Prostate gland (tissue), 2 donors: ENCODE measurements at places on chromosomes 7 and 10. TPM values are rescaled to one million over a fixed set of nuclear protein-coding genes. Genes with fewer than 3 reads are reported as not detected.
A peak's percentile ranks its signal among the peaks of the same experiment; 100 is the strongest.

- H3K4me3 ChIP-seq, result no peak overlapping the region
- H3K27ac ChIP-seq, result peak overlapping the region; percentile 48
- no peaks in the 10 kb centered on the region for H3K36me3 ChIP-seq
- peaks cover 4% of the 10 kb centered on the region for H3K4me1 ChIP-seq
- DNase-seq, result no peak
Measured at GRCh38 chr10:34809796-34810195, 5.3 kb downstream of the PARD3 start.

DNA sequence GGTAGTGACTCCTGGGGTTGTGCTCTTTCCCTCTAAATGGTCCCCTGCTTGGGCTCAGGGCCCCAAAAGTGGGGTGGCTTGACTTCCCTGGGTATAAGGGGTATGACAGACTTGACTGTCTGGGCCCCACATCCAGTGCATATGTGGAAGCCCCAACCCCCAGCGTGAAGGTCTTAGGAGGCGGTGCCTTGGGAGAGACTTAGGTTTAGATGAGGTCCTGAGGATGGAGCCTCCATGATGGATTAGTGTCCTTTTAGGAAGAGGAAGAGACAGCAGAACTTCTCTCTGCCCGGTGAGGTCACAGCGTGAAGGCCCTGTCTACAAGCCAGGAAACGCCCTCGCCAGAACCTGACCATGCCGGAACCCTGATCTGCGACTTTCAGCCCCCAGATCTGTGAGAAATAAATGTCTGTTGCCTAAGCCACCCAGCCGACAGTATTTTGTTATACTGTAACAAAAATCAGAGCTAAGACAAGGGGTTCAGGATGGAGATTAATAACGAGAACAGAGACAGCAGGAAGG, 23.8 kb downstream of the PODXL start:
- H3K27me3 ChIP-seq, result no peaks in the 10 kb centered on the region
- DNase-seq, result no peak
- no peak overlapping the region for H3K4me3 ChIP-seq
- no peaks in the 10 kb centered on the region for H3K36me3 ChIP-seq
- no peak overlapping the region for H3K27ac ChIP-seq

The CAMK2B gene
- 16.9 TPM for total RNA-seq

DNA sequence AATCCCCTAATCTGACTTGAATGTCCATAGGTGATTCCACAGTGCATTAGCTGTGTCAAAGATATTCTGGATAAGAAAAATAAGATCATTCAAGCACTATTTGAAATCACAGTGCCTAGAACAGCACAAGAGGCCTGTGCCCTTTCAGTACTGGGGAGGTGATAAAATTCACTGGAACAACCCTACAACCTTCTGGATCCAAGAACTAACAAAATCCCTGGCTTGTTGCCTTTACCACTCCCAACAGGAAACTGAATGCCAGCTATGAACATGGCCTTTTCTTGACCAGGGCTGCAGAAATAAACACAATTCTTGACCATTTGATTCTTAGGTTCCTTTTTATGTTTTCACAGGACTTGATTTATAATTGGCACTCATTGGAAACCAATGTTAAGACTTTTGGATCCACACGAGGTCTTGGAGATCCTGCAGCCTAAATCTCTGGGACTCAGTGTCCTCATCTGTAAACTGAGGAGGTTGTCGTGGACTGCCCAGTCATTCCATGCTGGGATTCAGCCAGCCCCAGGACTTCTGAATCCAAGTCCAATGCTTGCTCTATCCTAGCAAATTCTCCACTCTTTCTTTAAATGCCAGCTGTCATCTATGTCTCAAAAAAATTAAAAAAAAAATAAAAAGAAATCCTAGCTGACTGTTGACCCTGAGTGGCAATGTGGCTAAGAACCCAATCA, 624.7 kb downstream of the KCNMA1 start:
- H3K27ac ChIP-seq, result no peak overlapping the region
- no peaks in the 10 kb centered on the region for H3K27me3 ChIP-seq
- DNase-seq, result no peak
- H3K4me3 ChIP-seq, result no peak overlapping the region
- H3K4me1 ChIP-seq, result no peaks in the 10 kb centered on the region

The CCDC3 gene
- 41.8 TPM for total RNA-seq

The OPTN gene
- 69.9 TPM for total RNA-seq

The CCDC146 gene
- 16.5 TPM for total RNA-seq

DNA sequence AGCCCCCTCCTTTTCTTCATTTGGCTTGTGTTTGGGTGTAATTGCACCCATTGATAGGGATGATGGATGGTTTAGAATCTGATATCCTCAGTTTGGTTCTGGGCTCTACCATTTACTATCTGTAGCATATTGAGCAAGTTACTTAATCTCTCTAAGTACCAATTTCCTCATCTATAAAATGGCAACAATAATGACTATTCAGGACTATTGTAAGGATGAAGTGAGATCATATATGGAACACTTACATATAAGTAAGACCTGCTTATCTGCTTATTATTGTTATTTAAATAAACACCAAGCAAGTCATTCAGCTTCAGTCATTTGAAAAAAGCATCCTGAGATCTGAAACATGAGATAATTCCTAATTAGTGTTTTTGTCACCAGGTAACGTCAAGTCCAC, 127.0 kb downstream of the SEC23IP start:
- H3K4me3 ChIP-seq, result no peak overlapping the region
- H3K27me3 ChIP-seq, result no peaks in the 10 kb centered on the region
- H3K4me1 ChIP-seq, result no peaks in the 10 kb centered on the region

DNA sequence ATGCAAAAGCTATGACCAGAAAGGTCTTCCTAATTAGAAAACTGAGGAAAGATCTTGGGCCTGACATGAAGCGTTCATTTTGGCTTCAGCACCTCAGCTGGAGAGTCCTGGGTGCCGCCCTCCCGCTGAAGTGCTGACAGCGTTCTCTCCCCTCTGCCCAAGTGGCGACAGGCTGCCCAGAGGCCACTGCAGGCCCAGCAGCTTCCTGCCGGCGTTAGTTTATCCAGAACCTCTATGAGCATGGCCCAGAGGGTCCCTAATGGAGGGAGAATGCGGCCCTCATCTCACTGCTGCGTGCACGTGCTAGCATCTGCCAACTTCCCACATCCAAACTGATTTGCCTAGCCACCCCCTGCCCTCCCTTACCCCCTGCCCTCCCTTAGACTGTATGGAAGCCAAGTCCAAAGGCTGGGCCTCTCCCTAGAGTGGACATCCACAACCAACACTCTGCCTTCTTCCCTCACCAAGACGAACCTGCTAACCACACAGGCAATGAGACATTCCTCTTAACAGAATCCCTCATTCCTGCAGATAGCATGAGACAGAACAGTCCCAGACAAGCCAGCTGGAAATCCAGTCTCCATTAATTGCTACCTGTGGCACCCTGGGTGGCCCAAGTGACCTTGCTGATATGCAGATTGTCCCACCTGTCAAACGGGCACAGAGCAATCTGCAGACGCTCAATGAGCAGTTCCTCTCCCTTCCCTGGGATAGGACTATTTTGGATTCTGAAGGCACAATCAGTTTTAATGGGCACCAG, 108.4 kb downstream of the C10orf90 start:
- no peak overlapping the region for H3K27ac ChIP-seq
- no peaks in the 10 kb centered on the region for H3K36me3 ChIP-seq
- no peak for DNase-seq
- no peaks in the 10 kb centered on the region for H3K27me3 ChIP-seq
- H3K4me3 ChIP-seq, result no peak overlapping the region

The EEF1AKMT2 gene
- 15.7 TPM for total RNA-seq

The HILPDA gene
- total RNA-seq, result 41.5 TPM

DNA sequence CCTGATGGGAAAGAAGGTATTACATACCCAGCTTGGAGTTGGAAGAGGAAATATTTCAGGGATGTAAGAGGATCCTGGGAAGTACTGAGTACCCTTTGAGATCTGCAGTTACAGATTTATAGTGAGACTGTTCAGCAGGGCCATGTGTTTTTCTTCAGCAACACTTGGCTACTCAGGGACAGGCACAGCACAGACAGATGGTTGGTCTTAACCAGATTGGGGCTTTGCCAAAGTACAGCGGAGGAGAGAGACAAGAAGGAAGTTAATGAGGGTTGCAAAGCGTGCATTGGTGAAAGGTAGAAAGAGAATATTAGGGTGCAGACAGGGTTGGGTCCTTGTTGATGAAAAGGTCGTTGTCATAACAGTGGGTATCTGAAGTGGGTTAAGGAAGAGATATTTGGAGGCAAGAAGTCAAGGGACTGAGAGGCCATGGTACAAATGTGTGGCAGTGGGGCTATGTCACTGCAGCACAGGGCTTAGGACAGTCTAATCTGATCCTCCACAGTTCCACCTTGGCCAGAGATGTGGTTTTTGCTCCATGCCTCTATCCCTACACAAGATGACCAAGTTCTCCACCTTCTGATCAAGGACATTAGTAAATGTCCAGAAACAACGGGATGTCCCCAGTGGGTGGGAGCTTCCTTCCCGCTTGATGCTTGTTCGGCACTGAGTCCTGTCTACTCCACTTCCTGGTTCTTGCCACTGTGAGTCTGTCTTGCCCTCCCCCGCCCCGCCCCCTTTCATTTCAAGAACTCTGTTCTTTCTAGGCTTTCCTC, 18.9 kb upstream of the DNAJC1 start:
- no peaks in the 10 kb centered on the region for H3K27me3 ChIP-seq
- no peak overlapping the region for H3K27ac ChIP-seq
- H3K4me3 ChIP-seq, result no peak overlapping the region
- no peaks in the 10 kb centered on the region for H3K4me1 ChIP-seq

DNA sequence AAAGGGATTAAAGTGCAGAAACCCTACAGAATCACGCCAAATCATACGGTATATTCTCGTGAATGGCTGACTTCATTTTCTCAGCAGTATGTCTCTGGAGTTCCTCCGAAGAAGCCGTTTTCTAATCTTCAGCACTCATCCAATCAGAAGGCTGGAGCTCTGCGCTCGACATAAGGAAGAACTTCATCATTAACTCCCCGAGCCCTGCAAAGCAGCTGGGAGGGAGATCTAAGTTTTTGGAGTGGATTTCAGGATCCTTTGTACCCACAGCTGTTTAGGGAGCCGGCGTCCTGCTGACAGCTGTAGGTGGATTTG, 40.7 kb upstream of the SDK1 start:
- peak overlapping the region; percentile 17 for H3K4me3 ChIP-seq
- H3K36me3 ChIP-seq, result no peaks in the 10 kb centered on the region
- no peak for DNase-seq
- no peaks in the 10 kb centered on the region for H3K27me3 ChIP-seq
- H3K27ac ChIP-seq, result no peak overlapping the region

DNA sequence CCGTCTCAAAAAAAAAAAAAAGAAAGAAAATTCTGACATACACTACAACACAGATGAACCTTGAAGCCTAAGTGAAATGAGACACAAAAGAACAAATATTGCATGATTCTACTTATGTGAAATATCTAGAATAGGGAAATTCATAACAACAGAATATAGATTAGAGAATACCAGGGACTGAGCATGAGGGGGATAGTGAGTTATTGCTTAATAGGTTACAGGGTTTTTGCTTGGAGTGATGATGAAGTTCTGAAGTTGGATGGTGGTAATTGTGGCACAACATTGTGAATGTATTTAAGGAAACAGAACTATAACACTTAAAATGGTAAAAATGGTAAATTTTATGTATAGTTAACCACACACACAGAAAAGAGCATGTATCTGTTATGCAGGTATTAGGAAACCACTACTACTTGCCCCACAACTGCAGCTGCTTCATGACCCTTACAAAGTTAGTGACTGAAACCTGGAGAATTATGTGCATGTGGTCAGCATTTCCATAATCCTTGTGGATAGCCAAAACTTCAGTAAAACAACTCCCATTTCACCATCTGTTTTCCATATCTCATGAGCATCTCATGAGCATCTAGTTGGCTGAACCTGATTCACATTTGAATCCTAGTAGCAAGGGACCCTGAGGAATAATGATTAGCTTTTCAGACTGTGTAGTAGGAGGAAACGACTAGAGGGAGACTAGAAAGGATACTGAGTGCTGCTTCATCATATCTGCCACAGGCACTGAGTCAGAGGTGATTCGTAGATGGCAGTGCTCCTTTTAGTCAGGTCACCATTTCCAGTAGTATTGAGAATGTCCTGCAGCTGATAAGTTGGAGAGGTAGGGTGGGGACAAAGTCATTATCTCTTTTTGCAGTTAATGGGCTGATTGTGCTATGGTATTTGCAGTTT, 26.3 kb downstream of the SAMD8 start:
- H3K27me3 ChIP-seq, result no peaks in the 10 kb centered on the region
- no peak overlapping the region for H3K27ac ChIP-seq
- no peak for DNase-seq
- H3K4me1 ChIP-seq, result no peaks in the 10 kb centered on the region
- H3K36me3 ChIP-seq, result no peaks in the 10 kb centered on the region

The GRM8 gene
- total RNA-seq, result 1.3 TPM

DNA sequence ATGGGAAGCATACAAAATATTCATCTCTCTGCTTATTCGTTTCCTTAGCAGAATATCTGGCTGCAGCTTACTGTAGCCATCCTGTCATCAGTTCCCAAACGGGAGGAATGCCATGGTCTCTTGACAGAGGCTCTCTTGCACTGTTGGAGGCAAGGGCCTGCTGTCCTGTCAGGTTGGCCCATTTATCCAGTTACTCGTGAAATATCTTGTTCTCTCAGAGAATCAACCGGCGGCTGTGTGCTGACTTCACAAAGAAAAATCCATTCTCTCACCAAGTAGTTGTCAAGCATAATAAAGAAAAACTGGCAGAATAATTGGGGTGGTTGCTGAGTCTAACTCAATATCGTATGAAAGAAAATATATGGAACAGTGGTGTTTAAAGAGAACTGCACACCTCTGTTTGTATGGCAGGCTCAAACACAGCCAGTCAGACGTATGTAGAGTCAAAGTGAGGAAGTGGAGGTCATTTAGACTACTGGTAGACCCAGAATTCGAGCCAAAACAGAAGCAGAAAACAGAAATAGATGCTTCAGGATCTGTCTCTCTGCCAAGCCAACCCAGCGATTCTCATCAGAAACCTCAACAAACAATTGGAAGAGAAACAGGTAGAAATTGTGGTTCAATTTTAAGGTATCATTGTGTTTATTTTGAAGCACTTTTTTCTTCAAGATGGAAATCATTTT, 349.2 kb upstream of the PRKCQ start:
- no peaks in the 10 kb centered on the region for H3K27me3 ChIP-seq
- H3K4me1 ChIP-seq, result no peaks in the 10 kb centered on the region
- no peak for DNase-seq

- H3K36me3 ChIP-seq, result no peaks in the 10 kb centered on the region
- H3K27ac ChIP-seq, result no peak overlapping the region
- H3K4me1 ChIP-seq, result no peaks in the 10 kb centered on the region
- no peaks in the 10 kb centered on the region for H3K27me3 ChIP-seq
- no peak for DNase-seq
- no peak overlapping the region for H3K4me3 ChIP-seq
Measured at GRCh38 chr7:152403726-152404125, 32.1 kb downstream of the KMT2C start.

DNA sequence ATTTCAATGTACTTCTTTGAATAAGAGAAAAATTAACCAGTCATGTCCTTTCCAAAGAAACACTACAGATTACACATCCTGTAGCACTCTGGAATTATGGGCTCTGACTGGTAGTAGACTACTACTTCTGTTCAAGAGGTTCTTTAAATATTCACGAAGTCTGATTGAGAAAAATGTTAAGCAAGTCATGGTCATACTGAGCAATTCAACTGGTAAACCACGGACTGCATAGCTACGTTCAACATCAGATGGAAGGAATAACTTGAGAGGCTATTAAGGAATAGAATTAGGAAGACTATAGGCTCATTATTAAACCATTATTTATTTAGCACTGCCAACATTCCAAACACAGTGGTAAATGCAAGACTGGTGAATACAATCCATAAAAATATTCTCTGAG, 160.8 kb downstream of the IMMP2L start:
- no peak overlapping the region for H3K27ac ChIP-seq
- DNase-seq, result no peak
- no peak overlapping the region for H3K4me3 ChIP-seq
- no peaks in the 10 kb centered on the region for H3K4me1 ChIP-seq
- H3K27me3 ChIP-seq, result no peaks in the 10 kb centered on the region

The TLX1 gene
- total RNA-seq, result 0.05 TPM

GRCh38 chr10:3935141-3935540, 150.1 kb upstream of the KLF6 start:
- peaks cover 6% of the 10 kb centered on the region for H3K4me1 ChIP-seq
- peak overlapping the region; percentile 67 for H3K27ac ChIP-seq
